GM23248 (cell line): ENCODE measurements at places on chromosomes 16 and 17. TPM values are rescaled to one million over a fixed set of nuclear protein-coding genes. Genes with fewer than 3 reads are reported as not detected.

DNA sequence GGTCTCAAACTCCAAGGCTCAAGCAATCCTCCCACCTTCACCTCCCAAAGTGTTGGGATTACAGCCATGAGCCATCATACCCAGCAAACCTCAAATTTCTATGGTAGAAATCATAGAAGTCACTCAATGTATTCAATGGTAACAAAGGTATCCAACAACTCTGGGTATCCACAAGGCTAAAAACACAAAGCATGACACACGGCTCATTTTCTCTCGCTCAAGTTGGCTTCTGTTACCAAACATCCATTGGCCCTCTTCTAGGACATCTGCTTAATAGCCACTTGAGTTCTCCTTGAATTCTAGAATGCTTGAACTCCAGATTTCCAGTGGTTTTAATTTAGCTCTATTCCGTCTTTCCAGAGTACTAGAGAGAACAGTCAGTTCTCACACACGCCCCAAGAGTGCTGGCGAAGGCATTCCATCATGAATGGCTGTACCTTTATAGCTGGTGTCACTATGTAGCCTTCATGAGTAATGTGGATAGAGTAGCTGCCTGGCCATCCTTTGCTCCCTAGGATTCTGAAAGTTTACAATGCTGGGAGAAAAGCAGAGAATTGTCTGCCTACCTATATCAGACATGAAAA lies 42.6 kb downstream of the SPAG9 start:
- DNase-seq, result no peak
- H3K27ac ChIP-seq, result no peak overlapping the region
- H3K4me1 ChIP-seq, result peaks cover 13% of the 10 kb centered on the region
- no peaks in the 10 kb centered on the region for H3K27me3 ChIP-seq
- H3K4me3 ChIP-seq, result no peak overlapping the region
- H3K36me3 ChIP-seq, result peaks cover 9% of the 10 kb centered on the region; the same call in 1 of the 2 replicates

- no peak overlapping the region for H3K27ac ChIP-seq
- H3K36me3 ChIP-seq, result no peaks in the 10 kb centered on the region
- DNase-seq, result no peak
- H3K27me3 ChIP-seq, result no peaks in the 10 kb centered on the region
Measured at GRCh38 chr17:31318851-31319661, 2.4 kb downstream of the EVI2A start.

DNA sequence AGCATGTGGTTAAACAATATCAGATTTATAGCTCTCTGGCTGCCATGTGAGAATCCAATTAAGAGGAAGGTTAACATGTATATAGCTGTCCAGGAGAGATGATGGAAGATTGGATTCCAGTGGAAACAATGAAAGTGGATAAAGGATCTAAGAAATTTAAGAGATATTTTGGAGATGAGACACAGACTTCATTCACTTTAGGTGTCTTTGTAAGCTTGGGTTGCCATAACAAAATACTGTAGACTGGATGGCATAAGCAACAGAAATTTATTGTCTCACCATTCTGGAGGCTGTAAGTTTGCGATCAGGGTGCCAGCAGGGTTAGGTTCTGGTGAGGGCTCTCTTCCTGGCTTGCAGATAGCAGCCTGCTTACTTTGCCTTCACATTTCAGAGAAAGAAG lies 155.9 kb upstream of the MYOCD start:
- H3K27me3 ChIP-seq, result no peaks in the 10 kb centered on the region
- H3K27ac ChIP-seq, result no peak overlapping the region
- H3K4me3 ChIP-seq, result no peak overlapping the region
- no peaks in the 10 kb centered on the region for H3K36me3 ChIP-seq
- no peaks in the 10 kb centered on the region for H3K4me1 ChIP-seq

DNA sequence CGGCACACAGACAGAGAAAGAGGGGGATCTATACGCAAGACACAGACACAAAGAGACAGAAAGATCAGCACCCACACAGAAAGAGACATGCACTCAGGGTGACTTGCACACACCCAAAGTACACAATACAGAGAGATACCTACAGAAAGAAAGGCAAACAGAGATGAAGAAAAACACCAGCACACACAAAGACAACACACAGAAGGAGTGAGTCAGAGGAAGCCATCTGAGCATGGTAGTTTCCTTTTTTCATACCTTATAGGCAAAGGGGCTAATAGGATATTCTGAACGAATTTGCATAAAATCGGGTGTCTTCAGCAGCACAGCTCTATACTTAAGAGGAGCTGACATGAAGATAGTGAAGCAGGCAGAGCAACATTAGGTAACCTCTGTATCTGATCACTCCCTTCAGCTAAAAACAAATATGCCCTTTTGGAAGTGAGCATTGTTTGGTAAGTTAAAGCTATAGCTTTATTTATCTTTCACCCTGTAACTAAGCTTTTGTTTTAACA lies 198.6 kb downstream of the AATF start:
- no peaks in the 10 kb centered on the region for H3K27me3 ChIP-seq
- no peak overlapping the region for H3K4me3 ChIP-seq
- H3K36me3 ChIP-seq, result no peaks in the 10 kb centered on the region

DNA sequence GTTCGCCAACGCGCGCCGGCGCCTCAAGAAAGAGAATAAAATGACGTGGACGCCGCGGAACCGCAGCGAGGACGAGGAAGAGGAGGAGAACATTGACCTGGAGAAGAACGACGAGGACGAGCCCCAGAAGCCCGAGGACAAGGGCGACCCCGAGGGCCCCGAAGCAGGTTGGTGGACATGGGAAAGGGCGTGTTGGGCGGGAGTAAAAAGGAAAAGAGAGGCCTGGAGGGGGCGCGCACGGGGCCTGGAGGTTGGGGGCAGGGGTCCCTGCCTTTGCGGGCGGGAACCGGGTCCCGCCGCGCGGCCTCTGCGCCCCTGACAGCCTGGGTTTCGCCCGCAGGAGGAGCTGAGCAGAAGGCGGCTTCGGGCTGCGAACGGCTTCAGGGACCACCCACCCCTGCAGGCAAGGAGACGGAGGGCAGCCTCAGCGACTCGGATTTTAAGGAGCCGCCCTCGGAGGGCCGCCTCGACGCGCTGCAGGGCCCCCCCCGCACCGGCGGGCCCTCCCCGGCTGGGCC lies 2.1 kb downstream of the IRX5 start:
- no peaks in the 10 kb centered on the region for H3K27me3 ChIP-seq
- H3K4me1 ChIP-seq, result peaks cover 1% of the 10 kb centered on the region; the same call in 1 of the 2 replicates
- peak overlapping the region; percentile 96 for H3K27ac ChIP-seq
- H3K4me3 ChIP-seq, result peak overlapping the region; percentile 87
- peaks cover 3% of the 10 kb centered on the region; the same call in 1 of the 2 replicates for H3K36me3 ChIP-seq
- peak; percentile 59 for DNase-seq

GRCh38 chr16:87389245-87389644 lies 2.9 kb upstream of the MAP1LC3B start:
- H3K36me3 ChIP-seq, result no peaks in the 10 kb centered on the region
- no peak overlapping the region for H3K4me3 ChIP-seq
- peaks cover 27% of the 10 kb centered on the region for H3K4me1 ChIP-seq
- no peak for DNase-seq
- H3K27ac ChIP-seq, result peak overlapping the region; percentile 93

The PEMT gene
- 53.0 and 62.0 TPM in 2 replicates for total RNA-seq

The SOX9 gene
- 13.8 and 16.6 TPM in 2 replicates for total RNA-seq

The TNFSF13 gene
- 1.5 TPM in 1 of 2 replicates, not detected in the other for total RNA-seq

- H3K27me3 ChIP-seq, result no peaks in the 10 kb centered on the region
- H3K4me1 ChIP-seq, result peaks cover 16% of the 10 kb centered on the region
- no peak overlapping the region for H3K27ac ChIP-seq
- DNase-seq, result no peak
Measured at GRCh38 chr16:67565470-67566100, 3.3 kb downstream of the CTCF start.

The TNFRSF17 gene
- total RNA-seq, result not detected in 2 replicates

- 0 out of 2 replicates have a peak, but pooled peaks cover 3% of the 10 kb centered on the region for H3K27me3 ChIP-seq
- H3K4me1 ChIP-seq, result no peaks in the 10 kb centered on the region
- no peak overlapping the region for H3K4me3 ChIP-seq
- H3K36me3 ChIP-seq, result no peaks in the 10 kb centered on the region
- DNase-seq, result no peak
- H3K27ac ChIP-seq, result no peak overlapping the region
Measured at GRCh38 chr17:42853004-42853403, 2.0 kb downstream of the AOC3 start.

- 0 out of 2 replicates have a peak, but pooled peaks cover 5% of the 10 kb centered on the region for H3K4me1 ChIP-seq
- no peak overlapping the region for H3K27ac ChIP-seq
- no peak for DNase-seq
- H3K36me3 ChIP-seq, result no peaks in the 10 kb centered on the region
Measured at GRCh38 chr17:79203016-79203415, 128.4 kb downstream of the ENGASE start.

GRCh38 chr16:86363836-86364618 lies 146.3 kb upstream of the FOXF1 start:
- no peak overlapping the region for H3K4me3 ChIP-seq
- no peaks in the 10 kb centered on the region for H3K27me3 ChIP-seq
- H3K4me1 ChIP-seq, result peaks cover 23% of the 10 kb centered on the region
- DNase-seq, result peak; percentile 15

DNA sequence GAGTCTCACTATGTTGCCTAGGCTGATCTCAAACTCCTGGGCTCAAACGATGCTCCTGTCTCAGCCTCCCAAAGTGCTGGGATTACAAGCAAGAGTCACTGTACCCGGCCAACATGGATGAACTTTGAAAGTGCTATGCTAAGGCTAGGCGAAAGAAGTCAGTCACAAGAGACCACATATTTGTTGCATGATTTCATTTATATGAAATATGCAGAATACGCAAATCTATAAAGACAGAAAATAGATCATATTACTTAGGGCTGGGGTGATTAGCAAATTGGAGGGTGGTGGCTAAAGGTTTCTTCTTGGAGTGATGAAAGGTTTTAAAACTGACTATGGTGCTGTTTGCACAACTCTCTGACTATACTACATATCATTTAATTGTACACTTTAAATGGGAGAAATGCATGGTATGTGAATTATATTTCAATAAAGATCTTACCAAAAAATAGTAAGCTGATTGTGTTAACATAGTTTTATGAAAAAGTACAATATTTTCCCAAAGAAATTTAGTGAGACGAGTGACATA lies 1.2 kb upstream of the FLYWCH1 start:
- no peak overlapping the region for H3K4me3 ChIP-seq
- H3K4me1 ChIP-seq, result peaks cover 15% of the 10 kb centered on the region
- DNase-seq, result peak; percentile 19
- H3K27me3 ChIP-seq, result no peaks in the 10 kb centered on the region
- no peak overlapping the region for H3K27ac ChIP-seq

GRCh38 chr17:41547378-41547841 lies 19.3 kb upstream of the KRT19 start:
- H3K4me1 ChIP-seq, result peaks cover 16% of the 10 kb centered on the region
- H3K36me3 ChIP-seq, result no peaks in the 10 kb centered on the region
- H3K4me3 ChIP-seq, result no peak overlapping the region
- no peak for DNase-seq
- peak overlapping the region; percentile 44 for H3K27ac ChIP-seq
- no peaks in the 10 kb centered on the region for H3K27me3 ChIP-seq
